ENCODE measurements at places on chromosomes 13 and 19. TPM values are rescaled to one million over a fixed set of nuclear protein-coding genes. Genes with fewer than 3 reads are reported as not detected.

LHFPL6 gene
- total RNA-seq = 49.1 TPM

MAST1 gene
- total RNA-seq = 0.36 TPM

ESD gene
- total RNA-seq = 90.0 TPM

DNA sequence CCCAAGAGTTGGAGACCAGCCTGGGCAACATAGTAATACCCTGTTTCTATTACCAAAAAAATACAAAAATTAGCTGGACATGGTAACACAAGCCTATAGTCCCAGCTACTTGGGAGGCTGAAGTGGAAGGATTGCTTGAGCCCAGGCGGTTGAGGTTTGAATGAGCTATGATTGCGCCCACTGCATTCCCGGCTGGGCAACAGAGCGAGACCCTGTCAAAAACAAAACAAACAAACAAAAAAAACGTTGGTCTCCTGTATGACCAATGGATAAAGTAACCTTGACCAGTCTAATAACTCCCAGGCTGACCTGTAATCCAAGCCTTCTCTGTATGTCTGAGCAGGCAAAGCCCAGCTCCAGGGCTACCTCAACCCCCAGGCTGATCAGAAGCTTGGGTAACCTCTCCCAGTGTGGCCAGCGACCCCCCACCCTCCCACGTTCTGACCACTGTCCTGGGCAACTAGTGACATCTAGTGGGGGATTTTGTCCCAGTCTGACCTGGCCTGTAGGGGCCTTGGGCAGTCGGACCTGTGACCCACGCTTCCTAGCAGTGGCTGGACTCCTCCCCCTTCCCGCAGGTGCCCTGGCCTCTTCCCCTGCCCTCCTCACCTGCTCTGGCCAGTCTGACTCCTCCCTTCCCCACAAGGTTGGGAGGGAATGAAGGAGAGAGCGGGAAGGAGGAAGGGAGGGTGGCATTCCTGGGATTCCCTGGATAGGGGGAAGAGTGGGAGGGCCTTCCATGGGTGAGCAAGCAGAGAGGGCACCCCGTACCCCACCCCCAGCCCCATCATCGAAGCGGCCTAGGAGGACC, 1.0 kb upstream of the BCAM start:
- DNase-seq = peak; percentile 48

- DNase-seq = no peak
These were observed 44.4 kb upstream of the ZNF91 start for GRCh38 chr19:23439623-23440022.

DNA sequence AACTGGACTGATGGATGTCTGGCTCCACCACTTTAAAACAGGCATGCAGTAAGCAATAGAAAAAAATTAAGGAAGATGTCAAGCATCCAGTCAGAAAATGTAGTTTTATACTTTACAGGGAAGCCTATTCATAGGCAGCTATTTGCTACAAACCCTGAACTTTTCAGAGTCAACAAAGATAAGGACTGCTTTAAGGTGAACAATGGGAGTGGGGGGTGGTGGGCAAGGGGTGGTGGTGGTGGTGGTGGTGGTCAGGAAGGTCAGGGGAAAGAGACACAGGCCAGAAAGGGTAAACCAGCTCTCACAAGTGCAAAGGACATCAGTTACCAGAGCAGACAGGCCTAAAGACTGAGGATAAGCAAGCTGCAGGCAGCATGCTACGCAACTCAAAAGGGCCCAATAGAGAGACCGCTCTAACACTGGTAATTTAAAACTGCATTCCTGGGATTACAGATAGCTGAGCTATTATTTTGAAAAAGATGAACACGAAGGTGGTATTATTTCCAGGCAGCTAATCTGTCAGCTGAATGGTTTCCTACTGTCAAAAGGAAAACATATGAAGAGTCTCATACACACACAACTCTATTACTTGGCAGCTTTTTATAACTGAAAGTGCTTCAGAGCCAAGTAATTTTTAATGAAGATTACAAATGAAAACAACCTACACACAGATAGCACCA, 14.8 kb downstream of the BRD4 start:
- DNase-seq = no peak

DNA sequence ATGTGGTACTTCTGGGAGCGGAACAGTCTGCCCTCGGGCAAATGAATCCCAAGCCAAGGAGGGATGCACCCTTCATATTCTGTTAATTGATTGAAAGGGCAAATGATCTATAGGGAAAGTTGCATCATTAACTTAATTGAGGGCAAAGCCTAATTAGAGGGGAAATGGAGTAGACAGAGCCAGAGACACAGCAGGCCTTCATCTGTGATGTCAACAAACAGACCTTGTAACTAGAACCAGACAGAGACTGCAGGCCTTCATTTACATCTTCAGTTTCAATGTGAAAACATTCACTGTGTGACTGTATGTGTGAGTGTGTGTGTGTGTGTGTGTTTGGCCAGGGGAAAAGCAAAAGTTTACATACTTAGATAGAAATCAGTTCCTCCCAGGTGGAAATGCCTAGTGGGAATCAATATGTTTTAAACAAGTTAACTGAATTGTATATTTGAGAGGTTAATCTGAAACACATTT, 126.4 kb downstream of the SPRY2 start:
- DNase-seq = no peak

DNA sequence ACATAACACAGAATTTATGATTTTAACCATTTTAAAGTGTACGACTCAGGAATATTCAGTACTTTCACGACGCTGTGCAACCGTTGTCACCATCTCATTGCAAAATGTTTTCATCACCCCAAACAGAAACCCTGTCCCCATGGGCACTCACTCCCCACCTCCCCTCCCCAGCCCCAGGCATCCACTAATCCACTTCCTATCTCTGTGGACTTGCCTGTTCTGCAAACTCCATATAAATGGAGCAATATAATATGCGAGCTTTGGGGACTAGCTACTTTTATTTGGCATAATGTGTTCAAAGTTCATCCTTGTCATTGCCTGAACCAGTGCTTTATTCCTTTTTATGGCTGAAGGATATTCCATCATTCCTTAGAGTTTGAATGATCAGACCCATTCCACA, 7.3 kb upstream of the INSR start:
- DNase-seq = no peak

Data from ureter (tissue), 1 donor.